ENCODE measurements at places on chromosomes 6 and 20.

- DNase-seq = no peak
These were observed 811.9 kb downstream of the TENT5A start for GRCh38 chr6:80940571-80940970.

DNA sequence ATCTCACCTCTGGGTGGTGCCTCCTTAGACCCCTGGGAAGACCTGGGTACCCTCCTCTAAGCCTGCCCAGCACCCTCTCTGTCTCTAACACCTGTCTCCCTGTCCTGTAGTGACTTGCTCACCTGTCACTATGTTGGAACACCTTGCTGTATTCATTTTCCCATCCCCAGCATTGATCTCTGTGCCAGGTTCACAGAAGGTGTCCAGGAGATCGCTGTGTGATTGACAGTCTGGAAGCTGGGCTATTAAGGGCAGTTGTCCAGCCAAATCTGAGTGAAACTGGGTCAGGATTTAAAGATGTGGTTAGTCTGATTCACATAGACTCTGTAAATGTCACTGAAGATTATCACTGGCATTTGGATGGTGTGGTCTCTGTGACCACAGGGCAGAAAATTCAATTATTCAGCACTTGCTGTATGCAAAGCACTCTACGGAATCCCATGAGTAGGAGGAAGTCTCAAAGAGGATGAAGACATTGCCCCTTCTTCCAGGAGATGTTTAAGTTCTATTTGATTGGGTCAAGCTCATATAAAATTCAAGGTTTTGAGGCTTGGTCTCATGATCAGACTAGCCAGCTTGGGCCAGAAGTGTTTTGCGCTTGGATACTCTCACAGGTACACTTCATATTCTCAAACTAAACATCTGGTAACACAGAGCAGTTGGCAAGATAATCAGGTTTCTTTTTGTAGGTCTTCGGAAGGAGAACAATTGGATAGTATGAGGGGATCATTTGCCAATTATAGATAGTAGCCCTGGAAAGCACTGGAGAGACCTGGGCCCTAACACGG is 57.8 kb upstream of the TAGAP start:
- no peak for DNase-seq

GRCh38 chr6:123169774-123170095 is 173.7 kb downstream of the CLVS2 start:
- no peak for DNase-seq

- DNase-seq = no peak
These were observed 13.7 kb downstream of the ACSS1 start for GRCh38 chr20:25044261-25044560.

DNA sequence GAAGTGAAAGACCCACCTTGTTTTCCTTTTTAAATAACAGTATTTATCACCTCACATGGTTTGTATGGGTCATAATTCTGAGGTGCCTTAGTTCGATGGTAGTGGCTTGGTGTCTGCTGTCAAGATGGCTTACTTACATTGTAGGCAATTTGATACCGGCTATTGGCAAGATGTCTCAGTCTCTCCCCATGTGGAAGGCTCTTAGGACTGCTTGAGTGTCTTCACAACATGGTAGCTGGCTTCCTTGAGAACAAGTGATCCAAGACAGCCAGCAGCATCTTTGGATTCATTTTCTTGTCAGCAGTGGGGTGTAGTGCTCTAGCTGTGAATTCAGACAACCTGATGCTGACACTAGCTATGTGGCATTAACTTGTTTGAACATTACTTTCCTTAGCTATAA is 70.1 kb downstream of the CBFA2T2 start:
- DNase-seq = no peak

DNA sequence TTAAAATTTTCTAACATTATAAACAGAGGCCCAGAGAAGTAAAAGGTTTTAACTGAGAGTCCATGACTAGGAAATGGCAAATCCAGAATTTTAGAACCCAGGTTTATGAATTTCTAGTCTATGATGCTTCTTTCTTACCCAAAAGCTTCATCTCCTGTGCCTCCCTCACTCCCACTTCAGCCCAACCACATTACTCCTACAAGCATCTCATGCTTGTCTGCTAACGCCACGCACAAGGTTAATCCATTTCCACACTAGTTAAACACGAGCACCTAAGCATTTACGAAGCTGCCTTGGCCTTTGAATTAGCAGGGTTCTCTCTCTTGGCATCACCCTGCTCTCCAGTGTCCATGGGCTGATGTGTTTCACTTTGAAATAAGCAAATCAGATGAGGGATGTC is 32.0 kb downstream of the TNFRSF21 start:
- DNase-seq = no peak

- DNase-seq = no peak
These were observed 54.6 kb upstream of the PIM1 start for GRCh38 chr6:37115236-37115895.

DNA sequence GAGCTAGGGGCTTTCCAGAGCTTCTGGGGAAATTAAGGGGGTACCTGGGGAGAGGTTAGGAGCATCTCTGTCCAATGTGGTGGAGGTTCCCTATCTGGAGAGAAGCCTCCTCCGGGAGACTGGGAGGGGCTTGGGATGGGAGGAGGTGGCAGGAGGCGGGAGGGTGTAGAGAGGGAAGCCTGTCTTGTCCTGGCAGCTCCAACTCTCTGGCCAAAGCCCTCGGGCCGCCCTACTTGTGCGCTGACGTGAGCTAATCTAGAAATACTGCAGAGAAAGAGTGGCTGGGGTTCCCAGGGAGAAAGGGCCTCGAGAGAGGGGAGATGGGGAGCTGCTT is 1.6 kb upstream of the SLC32A1 start:
- no peak for DNase-seq

GRCh38 chr6:143596866-143597265 is 80.9 kb upstream of the PHACTR2 start:
- no peak for DNase-seq

- DNase-seq = no peak
These were observed 85.5 kb downstream of the SULF2 start for GRCh38 chr20:47699818-47700217.

All from NCI-H1105 treated with DMSO at 0.1 percent for 48 hours (cell line).